Upper lobe of left lung (tissue), 6 donors: ENCODE measurements at places on chromosomes 5 and 9.

DNA sequence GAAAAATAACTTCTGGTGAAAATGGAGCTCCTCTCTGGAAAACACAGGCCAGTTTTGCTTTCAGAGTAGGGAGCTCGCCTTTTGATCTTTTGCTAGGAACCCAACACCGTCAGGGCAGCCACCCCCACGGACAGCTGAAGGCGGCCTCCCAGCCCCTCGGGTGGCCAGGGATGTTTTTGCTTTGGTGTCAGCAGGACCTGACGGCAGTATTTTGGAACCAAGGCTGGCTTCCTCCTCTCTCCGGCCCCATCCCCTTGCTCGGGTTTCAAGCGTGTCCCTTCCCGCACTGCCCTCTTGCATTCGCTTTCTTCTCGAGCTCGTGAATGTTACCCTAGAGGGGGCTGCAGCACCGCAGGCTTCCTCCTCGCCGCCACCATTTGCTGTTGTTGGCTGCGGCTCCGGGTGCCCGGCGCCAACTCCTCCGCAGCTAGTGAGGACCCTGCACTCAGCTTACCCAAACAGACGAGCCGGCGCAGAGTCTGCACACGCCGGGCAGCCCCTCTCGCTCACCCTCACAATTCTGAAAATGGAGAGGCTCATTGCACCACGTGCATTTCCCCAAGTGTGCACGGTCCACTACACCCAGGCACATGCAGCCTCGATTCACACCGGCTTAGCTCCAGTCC is 35.5 kb upstream of the ADAMTSL1 start:
- DNase-seq, result peak; percentile 77

DNA sequence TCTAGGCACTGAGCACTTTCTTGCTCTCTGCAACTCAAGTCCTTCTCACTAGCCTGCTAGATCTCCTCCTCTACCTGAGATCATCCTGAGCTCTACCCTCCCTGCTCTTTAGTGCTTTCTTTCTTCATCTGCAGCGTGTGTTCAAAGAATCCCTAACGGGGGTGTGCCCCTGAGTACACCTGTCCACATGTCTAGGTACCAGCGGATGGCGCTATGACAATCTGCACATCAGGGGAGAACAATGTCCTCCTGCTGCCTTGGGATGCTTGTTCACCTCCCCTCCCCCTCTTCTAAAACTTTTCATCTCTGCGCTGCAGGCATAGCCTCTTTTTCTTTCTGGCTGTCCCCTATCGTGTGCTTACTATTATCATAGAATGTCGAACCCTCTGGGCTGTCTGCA is 42.7 kb downstream of the PTPN3 start:
- DNase-seq, result no peak

DNA sequence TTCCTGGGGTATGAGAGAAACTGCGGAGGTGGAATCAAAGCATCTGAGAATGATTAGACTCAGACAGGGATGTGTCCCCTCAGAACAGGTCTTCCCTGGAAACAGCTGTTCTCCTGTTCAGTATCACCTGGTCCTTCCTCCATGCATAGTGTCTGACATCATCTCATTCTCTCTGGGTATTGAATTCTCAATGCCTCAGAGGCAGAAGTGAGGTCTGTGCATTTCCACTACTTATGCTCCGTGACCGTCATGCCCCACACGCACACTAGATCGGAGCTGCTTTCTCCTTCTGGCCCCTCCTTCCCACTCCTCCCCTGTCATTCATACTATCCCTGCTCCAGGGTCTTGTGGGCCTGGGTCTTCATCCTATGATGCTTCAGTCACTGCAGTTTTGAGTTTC is 61.4 kb upstream of the DAB2IP start:
- DNase-seq, result no peak

DNA sequence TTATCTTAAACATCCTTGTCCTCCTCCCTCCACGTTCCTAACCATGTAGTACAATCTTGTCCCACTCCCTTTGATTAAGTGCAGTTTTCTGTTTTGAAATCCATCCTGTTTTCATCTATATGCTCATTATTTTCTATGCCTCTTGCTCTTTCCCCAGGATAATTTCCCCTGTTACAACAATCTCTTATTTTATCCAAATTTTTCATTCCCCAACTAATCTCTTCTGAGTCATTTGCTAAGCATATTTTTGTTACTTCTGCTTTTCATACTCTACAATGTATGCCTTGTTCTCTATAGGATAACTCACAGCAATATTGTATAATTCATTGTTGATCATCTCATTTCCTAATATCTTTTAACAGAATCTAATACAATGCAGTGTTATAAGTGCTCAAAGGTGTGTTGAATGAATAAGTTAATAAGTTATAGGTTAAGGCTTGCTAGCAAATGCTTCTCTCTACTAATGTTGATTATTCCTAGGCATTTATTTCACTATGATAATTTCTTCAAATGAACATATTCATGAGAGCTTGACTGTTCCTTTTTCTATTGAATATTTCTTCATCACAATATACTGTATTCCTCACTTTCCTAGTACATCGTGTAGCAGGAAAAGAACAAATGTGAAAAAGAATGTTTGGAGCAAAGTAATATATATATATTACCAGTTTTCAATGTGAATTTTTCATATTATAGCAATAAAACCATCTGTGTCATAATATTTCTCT is 1.5 kb downstream of the OMD start:
- DNase-seq, result no peak

GRCh38 chr9:101540069-101540468 is 6.4 kb downstream of the RNF20 start:
- no peak for DNase-seq
